ENCODE measurements at places on chromosomes 5 and 9.

DNA sequence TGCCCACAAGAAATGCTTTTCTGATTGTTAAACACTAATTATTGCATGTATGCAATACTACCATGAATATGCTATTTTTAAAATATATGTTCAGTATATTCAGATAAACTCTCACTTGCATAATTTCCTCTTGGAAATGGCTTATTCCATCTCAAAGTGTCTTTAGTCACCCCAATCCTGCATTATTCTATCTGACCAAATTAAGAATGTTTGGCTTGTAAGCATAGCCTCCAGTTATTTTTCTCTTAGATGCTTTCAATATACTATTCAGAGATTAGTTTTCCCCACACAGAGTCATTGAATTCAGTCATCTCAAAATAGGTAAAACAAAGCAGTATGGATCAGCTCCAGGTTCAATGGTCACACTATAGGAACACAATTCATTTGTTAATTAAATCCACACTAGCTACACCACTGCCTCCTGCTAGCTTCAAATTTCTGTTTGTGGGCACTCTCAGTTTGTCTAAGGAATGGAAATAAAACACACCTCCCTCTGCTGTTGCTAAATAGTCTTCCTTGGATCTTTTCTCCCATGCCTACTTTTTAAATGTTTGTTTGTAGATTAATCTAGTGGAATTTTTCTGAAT, 134.6 kb upstream of the TBCA start:
- DNase-seq, result no peak

DNA sequence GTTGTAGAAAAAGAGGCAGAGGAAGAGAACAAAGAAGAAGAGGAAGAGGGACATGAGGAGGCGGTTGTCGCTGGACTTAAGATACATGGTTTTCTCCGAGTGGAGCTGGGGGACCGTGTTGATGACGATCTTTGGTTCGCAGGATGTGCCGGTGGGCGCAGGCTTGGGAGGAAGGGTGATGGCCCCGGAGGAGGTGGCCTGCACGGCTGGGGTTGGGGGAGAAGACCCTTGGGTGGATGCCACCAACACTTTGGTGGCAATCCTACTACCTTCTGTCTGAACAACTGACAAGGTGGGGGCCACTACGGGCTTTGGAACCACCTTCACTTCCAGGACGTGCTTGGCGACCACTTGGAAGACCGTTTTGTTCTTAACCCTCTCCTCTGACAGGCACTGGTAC, 60.7 kb downstream of the SECISBP2 start:
- no peak for DNase-seq

DNA sequence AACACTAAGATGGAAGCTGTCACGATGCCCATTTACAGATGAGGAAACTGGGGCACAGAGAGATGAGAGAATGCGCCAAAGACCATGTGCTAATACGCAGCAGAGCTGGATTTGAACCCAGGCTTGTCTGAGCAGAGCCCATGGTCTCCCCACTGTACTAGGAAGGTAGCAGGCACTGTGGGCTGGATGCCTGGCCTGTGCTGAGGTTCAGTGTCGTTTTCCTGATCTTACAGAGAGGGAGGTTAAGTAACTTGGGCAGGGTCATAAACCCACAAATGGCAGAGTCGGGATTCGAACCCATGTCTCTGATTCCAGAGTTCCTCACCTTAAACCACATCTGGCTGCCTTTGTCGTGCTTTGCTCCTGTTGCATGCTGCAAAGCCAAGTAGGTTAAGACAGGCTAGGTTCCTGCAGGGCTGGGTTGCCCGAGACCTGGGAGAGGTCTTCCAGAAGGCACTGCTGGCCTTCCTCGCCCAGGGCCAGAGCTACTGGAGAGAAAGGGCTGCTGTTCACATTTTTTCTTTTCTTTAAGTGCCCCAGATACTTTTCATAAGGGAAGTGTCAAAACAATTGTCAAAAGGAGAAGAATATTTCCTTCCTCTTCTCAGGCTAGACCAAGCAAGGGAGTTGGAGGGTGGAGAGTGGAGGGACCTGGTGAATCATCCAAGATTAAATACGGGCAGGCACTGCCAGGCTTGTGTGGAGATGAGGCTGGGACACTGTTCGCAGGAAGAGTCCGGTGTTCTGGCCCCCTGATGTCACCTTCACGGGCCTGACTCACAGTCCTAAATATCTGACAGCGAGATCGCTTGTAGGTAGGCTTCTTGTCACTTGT, 3.2 kb downstream of the NEK6 start:
- DNase-seq, result no peak

DNA sequence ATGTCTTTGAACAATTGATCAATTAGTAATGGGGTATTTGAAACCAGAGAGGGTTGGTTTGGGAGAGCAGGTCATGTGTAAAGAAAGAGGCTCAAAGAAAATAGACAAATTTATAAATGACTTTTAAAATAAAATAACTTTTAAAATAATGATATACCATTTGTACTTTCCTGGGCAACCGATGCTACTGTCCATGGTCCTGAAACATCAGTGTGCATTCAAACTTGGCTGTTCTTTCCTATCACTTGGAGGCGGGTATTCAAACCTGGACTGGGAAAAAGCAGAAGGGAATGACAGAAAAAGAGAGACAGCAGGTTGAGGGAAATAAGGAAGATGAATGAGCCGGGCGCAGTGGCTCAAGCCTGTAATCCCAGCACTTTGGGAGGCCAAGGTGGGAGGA, 1446.4 kb upstream of the WWC1 start:
- DNase-seq, result peak; percentile 0

DNA sequence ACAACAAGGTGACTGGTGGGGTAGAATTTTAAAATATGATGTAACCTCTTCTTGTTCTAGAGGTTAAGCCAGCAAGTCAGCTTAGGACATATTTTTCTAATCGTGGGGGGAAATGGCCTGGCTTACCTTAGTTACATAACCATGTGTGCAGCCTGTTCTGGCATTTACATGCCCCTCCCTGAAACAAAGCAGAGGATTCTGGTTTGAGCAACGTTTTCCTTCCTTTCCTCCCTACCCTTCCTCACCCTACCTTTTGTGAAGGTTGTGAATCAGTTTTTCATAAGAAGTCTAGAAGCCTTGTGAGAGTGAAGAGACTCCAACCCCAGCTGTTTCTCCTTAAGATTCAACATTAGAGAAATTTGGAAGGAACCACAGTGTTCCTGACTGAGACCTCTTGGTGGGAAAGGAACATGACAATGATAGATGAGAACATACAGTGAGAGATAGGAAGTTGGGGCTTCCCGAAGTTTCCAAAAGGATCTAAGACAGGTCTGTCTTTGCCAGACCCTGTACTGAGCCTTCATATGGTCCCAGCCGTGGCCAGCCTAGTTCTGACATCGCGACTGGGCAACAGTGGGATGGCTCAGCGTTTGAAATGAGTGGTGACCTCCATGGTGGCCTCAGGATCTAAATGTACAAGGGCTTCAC, 365.2 kb downstream of the SPATA31D1 start:
- no peak for DNase-seq

DNA sequence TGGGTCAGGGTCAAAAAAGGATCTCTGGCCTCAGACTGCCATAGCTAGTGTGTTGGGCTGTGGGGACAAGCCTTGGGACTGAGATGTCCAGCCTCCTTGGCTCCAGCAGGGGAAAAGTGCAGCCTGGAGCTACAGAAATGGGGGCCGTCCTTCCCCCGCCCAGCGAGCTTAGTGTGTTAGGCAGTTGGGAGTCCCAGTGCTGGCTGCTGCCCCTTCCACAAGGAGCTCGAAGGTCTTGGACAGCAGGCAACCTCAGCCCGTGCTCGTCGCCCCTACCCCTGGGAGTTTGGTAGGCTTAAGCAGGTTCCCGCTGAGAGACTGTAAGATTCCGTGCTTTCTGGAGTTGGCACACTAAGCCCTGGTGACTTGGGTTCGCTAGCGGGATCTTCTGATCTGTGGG, 293.0 kb upstream of the CDH12 start:
- DNase-seq, result no peak

DNA sequence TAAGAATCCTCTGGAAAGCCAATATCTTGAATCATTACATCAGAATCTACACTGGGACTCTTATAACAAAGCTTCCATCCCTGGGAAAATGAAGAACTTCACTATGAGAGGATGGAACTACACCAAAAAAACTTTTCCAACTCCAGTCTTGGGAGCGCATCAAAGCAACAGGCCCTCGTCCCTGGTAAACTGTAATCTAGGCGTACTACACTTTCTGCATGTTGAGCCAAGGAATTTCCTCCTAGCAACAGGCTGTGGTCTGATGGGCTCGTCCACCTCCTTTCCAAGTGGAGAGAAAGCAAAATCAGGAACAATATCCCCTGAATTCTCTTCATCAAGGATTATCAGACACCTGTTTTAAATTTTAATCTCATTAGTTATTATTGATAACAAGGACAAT, 94.1 kb downstream of the NFIB start:
- no peak for DNase-seq

- no peak for DNase-seq
Observed at GRCh38 chr5:34021334-34021733, 13.5 kb upstream of the AMACR start.

DNA sequence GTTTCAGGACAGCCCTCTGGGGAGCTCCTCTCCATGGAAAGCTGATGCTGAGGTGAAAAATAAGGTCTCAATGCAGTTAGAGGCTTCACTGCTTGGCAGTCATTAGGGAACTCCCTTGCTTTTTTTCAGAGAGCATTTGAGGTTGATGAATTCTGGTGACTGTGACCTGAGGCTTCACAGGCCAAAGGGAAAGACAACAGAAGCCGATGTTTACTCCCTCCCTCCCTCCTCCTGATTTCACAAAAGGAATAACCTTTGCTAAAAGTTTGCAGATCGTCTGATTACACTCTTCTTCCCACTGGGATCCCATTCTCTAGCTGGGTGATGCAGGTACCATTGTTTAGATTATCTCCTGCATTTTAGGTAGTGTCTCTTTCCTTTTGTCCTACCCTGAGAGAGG, 329.4 kb downstream of the KIF4B start:
- DNase-seq, result no peak

DNA sequence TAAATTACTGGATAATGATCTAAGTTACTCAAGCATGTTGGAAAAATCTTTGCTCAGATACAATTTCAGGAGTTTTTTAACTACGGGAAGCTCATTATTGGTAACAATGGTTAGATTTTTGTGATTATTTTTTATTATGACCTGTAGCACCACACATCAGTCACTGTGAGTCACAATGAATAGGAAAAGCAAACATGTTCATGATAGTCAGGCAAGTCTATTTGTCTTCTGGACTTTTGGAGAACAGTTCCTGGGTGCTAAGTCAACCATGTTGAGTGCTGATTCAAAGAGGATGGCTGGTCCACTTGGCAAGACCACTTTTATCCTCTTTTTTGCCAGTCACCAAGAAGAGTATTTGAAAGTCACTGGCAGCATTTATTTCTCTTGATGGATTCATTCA, 403.2 kb downstream of the KIF4B start:
- no peak for DNase-seq

GRCh38 chr9:21943464-21943863, 50.7 kb downstream of the CDKN2A start:
- DNase-seq, result no peak

GRCh38 chr5:112306956-112307355, 112.1 kb downstream of the EPB41L4A start:
- no peak for DNase-seq

GRCh38 chr5:181151146-181151545, 3.8 kb downstream of the OR2V2 start:
- DNase-seq, result no peak

DNA sequence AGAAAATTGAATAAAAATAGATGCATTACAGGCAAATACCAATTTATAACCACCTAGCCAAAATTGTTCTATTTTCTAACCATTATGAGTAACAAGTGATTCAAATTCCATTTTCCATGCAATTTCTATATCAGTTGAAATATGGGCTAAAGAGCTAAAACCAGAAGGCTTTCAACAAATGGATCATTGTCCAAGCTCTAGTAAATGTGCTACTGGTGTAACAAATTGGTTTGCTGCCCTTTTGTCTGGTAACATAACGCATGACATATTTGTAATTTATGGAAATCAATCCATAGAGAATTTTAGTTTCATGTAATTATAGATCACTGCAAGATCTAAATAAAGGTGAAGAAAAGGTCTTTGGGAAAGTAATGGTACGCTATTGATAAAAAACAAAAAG, 708.0 kb upstream of the GRAMD2B start:
- no peak for DNase-seq

- DNase-seq, result peak; percentile 63
Observed at GRCh38 chr5:168295574-168296201, 4.2 kb downstream of the WWC1 start.

- no peak for DNase-seq
Observed at GRCh38 chr5:6861667-6862066, 148.4 kb downstream of the TENT4A start.

DNA sequence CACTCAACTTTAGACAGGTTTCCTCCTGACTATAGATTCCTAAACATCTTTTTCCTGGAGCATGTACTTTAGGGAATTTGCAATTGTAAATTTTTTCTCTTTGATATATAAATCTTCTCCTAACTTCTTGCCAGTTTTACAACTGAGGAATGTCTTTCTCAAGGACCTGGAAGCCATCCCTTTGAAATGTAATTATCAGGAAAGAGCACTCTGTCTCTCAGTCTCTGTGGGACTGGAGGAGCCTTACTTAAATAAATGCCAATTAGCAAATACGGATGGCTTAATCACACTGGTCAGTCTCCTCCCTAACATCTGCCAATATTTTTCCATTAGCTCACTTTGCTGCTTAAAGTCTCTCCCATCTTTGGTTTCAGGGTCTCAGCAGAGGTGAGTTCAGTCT, 344.3 kb upstream of the ARRDC3 start:
- no peak for DNase-seq

- peak; percentile 1 for DNase-seq
Observed at GRCh38 chr5:148697180-148697808, 43.0 kb upstream of the HTR4 start.

DNA sequence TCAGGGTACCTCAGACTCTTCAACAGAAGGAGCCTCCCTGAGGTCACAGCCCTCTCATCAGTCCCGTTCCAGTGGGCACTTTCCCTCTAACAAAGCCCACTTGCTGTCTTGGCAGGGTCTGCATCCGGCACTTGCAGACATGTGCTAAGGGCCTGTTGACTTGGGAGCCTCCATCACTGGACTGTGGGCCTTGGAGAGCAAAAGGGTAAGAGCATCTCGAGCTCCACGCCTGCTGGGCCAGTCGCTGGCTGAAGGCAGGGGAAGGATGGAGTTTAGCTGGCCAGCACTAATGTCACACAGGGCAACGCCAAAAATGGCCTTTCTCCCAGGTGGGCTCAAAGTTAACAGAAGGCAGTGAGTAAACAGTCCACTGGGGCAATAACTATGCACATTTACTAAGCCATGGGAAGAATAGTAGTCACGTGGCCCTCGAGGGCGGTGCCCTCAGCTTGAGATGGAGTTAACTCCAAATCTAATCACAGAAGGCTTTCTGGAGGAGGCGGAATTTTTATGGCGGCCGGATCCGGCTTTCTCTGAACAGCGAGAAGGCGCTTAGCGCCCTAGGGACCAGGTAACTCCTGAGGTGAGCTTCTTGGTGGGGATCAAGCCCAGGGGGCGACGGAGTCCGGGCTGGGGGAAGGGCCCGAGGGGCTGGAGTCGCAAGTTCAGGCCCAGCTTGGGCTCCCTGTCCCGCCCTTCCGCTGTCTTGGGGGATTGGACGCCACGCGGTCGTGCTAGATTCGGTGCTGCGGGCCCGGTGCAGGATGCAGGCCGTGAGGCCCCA, 2.0 kb upstream of the NSD1 start:
- no peak for DNase-seq

Measured in fibroblast of skin of left quadriceps (primary cell).